ENCODE measurements at places on chromosomes 1 and 21.

- DNase-seq = no peak
These were observed 1.7 kb upstream of the ACTRT2 start for GRCh38 chr1:3019516-3020051.

GRCh38 chr1:41661428-41662060, 177.1 kb upstream of the EDN2 start:
- peak; percentile 59 for DNase-seq

GRCh38 chr1:158013840-158014730, 20.6 kb downstream of the KIRREL1 start:
- DNase-seq = no peak

DNA sequence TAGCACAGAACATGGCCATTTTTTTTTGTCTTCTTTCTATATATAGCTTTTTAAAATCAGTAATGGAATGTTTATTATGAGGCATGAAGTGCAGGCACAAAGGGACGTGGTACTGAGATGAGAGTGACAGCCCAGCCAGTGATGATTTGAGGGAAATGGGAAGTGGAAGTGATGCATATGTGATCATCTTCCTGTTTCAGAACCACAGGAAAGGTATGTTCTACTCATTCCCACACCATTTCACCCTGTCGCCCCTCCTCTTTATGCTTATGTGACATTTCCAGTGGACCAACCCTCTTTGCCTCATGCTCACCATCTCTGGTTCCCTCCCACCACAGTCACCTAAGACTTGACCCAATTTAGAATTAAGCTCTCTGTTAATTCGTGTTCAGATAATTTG, 24.3 kb downstream of the PTGS2 start:
- no peak for DNase-seq

- DNase-seq = no peak
These were observed 51.5 kb downstream of the SYT14 start for GRCh38 chr1:209989525-209989924.

DNA sequence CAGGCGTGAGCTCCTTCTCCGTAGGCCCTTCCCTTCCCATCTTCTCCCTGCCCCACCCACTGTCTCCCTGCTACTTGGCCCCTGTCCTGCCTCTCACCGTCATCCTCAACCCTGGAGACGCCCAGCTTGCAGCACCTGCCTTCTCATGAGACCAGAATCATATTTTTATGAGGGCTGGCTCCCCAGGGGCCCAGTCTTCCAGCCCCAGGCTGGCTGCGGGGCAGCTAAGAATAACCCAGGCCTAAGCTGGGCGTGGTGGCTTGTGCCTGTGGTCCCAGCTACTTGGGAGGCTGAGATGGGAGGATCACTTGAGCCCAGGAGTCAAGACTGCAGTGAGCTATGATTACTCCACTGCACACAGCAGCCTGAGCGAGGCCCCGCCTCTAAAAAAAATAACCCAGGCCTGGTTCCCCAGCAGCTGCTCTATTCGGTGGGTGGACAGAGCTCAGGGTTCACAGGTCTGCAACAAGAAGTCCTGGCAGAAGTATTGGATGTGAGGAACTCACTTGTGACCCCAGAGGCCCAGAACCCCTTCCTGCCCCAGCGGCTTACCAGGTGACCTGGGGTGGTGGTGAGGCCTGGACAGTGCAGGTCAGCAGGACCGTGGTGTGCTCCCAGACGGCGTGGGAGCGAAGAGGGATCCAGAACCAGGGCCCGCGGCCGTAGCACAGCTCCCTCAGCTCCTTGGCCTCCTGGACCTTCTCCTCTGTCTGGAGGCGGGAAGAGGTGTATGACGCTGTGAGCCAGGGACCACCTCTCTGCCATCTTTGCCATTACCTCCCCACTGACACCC, 6.4 kb downstream of the MYOM3 start:
- no peak for DNase-seq

GRCh38 chr1:231666220-231666936, 39.8 kb downstream of the DISC1 start:
- no peak for DNase-seq

GRCh38 chr1:88117597-88117996, 566.5 kb upstream of the PKN2 start:
- DNase-seq = no peak

DNA sequence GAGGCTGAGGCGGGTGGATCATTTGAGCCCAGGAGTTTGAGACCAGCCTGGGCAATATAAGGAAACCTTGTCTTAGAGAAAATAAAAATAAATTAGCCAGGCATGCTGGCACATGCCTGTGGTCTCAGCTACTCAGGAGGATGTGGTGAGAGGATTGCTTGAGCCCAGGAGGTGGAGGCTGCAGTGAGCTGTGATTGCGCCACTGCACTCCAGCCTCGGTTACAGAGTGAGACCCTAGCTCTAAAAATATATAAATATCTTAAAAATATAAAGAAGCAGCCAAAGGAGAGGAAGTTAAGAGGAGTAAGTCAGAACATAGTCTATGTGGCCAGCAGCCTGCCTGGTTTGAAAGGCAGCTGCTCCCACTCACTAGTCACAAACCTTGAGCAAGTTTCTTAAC, 4.5 kb upstream of the IL10RB start:
- DNase-seq = peak; percentile 47

DNA sequence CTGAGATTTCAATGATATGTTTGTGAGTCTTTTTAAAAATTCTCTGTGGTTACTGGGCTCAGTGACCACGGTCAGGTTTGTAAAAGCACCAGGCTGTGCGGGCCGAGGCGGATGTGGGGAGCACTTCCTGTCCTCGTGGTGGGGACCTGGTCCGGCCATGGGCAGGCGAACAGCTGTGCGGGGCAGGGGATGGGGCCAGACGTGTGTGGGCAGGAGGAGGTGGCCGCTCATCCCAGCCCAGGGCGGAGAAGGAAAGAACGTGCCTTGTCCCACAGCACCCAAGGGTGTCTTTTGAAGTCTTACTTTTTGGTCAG, 5.2 kb upstream of the OXCT2 start:
- DNase-seq = no peak

DNA sequence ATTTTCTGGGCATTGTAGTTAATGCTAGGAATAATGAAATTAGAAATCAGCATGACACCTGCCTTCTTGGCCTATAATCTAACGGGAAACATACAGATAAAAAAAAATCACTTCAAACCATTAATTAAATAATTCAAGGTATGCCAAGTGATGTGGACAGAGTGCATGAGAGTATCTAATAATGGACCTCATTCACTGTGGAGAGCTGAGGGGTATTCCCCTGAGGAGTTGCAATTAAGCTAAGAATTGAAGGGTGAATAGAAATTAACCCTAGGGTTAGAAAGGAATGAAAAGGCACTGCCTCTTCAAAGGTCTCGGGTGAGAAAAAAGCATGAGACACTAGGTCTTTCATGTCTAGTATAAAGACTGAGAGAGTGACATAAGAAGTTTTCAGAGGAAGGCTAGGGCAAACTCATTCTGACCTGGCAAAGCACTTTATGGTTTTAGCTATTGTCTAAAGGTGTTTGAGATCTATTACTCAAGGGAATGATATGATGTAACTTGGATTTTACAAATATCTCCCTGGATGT, 466.1 kb downstream of the KCNT2 start:
- DNase-seq = no peak

DNA sequence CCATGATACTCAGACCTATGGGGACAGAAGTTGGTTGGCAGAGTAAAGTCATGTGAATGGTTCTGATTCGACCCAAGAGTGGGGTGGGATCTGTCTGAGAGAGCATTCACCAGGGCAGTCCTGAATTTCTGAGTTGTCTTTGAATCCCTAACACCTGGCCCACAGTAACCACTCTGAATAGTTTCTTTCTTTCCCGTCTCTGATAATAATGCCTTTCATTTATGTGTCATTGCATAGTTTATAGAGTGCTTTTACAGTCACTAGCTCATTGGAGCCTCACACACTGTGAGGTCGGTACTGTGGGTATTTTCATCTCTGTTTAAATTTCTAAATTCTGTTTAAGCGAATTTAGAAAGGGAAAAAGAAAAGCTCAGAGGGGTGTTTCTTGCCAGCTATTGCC, 147.1 kb downstream of the C1orf21 start:
- no peak for DNase-seq

GRCh38 chr1:109499661-109500536, 6.0 kb downstream of the CYB561D1 start:
- DNase-seq = no peak

DNA sequence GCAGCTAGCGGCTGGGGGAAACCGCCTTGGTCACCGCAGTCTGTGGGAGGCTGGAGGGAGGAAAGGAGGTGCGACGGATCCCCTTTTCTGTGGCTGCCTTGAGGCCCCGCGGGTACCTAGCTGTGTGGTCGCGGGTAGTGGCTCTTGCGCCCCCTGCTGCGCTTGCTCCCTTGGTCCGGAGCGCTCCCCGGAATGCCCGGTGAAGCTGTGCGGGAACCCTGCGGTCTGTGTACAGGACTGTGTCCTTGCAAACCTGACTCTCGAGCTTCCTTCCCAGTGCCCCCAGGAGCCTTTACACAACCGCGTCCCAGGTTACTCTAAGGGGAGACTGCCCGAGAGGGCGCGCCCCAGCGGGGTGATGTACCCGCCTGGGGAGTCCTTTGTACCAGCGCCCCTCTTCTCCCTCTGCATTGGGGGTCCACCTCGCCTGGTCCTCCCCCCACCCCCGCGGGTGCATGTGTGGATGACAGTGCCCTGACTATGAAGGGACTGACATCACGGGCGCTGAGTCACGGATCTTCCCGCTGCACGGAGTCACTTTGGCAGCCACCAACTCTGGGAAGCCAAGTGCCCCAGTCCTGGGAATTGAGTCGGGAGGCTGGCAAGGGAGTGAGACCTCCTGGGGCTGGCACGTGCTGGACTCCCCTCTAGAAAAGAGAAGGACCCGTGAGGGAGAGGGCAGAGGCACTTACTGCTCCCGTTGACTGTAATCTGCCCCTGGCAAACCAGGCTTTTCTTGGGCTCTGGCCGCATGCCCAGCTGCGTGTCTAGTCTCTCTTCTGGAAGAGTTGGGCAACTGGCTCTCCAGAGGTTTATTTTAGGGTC, 816 bp downstream of the IL6R start:
- DNase-seq = peak; percentile 91

DNA sequence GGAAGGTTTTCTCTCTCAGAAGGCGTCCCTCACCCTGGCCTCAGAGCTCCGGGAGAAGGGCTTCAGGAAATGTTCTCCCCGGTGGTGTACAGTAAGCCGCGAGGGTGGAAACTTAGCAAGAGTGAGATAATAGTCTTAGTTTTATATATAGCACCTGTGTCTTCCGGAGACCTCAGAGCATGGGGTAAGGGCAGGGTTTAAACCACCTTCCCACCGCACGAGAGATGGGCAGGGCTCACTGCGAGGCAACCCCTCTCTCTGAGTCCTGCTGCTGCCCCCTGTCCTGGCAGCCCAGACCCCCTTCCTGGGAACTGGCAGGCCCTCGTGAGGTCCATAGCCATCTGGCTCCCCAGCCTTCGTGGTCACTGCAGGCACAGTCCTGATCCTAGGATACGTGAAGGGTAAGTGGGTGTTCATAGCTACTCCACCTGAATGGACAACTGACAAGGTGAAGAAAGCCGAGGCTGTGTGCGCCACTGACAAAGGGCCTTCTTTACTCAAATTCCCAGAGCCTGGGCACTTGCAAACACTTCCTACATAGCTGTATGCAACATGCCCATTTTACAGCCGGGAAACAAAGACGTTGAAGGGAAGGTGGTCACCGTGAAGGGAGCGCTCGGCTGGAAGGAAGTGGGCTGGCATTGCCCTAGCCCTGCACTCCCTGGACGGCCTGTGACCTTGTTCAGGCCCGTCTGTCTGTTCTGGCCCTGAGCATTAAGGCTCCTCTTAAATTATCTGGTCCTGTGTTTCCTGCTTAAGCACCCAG, 26.9 kb downstream of the ITPKB start:
- no peak for DNase-seq
